ENCODE measurements at places on chromosomes 6 and 20.

DNA sequence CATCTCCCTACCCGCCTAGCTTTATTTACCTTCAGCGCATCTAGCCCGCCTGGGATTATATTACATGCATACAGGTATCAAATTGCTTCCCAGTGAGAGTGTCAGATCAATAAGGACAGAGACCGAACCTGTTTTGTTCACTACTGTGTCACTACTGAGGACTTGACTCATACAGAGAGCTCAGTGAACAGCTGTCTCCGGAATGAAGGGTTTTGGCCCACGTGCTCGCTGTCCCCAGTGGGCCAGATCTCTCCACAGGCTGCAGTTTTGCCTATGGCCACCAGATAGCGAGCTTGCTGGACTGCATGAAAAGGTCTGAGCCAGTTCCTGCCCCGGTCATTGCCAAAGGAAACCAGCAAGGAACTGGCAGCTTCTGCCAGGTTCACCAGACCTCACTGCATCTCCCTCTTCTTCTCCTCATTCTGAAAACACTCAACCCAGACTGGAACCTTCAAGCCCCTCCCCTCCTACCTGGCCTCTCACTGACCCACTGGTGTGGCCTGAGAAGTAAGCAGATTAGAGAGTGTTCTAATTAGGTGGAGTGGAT is 150.8 kb downstream of the ZMYND8 start:
- DNase-seq: no peak

DNA sequence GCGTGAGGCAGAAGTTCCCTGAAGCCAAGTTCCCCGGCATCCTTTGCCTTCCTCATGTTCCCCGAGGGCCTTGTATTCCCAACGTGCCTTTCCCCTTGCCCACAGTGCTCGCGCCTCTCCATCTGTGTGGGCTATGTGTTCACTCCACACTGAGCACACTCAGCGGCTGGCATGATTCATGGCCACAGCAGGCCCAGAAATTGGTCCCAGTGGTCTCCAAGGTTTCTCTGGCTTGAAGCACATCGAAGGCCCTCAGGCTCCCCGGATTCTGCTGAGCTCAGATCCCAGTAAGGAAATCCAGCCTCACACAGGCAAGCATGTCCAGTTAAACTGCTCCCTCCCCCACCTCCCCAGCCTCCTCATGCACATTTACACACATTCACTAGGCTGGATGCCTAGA is 123.6 kb downstream of the ISM1 start:
- no peak for DNase-seq

- no peak for DNase-seq
These were observed 140.2 kb upstream of the MMS22L start for GRCh38 chr6:97423190-97423589.

DNA sequence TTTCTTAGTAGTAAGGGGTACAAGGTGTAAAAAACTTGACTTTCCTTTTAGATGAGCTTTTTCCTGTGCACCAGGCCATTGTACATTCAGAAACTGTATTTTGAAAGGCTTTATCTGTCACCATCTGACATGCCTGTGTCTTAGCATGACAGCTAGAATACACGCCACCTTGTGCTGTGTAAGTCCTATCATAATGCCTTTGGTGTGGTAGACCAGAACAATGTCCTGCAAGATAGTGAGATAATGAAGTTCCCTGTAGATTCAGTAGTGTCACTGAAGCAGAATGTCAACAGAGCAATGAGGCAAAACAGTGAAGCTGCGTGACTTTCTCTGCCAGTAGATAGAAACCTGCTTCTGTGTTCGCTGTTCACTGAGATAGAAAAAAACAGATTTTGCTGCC is 105.8 kb downstream of the JAG1 start:
- no peak for DNase-seq

DNA sequence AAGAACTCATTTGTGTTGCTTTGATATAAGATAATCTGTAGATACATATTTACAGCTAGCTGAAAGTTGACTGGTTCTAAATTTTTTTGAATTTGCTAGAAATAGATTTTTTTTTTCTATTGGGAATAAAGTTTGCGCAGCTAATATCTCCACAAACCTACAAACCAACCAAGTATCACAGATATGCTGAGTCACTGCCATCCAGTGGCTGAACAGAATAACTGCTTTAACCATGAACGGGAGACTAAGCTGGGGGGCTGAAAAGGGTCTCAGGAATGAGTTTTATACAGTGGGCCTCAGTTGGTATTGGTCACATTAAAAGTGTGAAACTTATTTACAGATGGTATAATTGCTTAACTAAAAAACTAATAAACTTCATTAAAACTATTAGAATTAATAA is 326.7 kb upstream of the CNR1 start:
- no peak for DNase-seq

DNA sequence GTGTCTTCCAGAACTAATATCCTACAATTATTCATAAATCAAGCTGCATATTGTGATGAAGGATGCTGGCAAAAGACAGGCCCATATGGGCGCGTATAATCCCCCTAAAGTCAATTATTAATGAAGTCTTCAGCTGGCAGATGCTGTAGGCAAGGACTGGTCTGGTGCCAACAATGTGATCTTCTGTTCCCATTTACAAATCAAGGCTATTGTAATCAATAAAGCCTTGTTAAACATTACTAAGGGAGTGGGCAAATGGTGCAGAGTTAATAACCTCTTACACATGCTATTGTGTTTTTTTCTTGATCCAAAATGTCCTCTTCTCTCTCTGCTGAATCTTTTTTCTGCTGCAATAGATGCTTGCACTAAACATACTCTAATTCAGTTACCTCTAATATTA is 119.0 kb downstream of the ALDH8A1 start:
- DNase-seq: peak; percentile 45

DNA sequence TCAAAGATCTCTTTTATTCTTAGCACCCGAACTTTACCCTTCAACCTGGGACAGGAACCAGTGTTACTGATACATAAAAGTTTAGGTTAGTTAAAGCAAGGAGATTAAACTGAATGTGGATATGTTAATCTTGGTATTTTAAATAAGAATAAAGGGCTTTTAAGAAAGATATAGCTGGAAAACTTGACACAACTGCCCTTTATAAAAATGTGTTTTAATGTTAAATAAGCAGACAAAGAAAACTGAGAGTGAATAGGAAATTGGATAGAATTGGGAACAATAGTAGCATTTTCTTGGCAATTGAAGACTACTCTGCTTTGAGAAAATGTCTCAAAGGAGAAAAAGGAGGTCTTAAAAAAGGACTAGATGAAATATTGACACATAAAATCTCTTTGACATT is 45.9 kb upstream of the CRISP1 start:
- no peak for DNase-seq

DNA sequence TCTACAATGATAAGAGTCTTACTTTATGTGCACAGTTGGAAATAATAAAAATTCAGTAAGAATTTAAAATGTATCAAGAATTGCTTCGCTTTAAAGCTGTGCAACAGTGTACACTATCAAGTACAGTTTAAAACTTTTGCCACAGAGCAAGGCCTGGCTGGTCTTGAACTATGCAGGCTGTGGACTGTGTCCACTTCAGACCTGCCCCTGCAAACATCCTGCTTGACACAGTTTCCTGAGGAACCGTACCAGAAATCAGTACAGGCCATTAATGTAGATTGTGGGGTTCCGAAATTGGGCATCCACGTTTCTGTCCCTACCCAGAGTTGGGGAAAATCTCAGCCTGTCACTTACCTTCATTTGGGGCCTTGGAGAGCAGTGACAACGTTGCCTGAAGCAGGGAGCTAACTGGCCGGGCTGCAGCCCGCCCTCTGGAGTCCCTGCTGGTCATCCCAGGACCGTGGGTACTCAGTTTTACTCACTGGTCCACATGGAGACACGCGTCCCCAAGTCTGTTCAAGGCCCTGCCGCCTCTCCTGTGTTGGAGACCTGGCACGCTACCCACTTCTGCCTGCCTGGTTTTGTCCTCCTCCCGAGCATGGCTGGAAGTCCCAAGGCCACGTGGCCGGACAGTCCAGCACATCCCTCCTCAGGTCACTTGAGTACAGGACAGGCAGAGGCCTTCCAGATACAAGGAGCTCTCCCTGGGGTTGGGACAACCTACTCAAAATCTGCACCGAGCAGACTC is 8.4 kb downstream of the NINL start:
- DNase-seq: no peak

DNA sequence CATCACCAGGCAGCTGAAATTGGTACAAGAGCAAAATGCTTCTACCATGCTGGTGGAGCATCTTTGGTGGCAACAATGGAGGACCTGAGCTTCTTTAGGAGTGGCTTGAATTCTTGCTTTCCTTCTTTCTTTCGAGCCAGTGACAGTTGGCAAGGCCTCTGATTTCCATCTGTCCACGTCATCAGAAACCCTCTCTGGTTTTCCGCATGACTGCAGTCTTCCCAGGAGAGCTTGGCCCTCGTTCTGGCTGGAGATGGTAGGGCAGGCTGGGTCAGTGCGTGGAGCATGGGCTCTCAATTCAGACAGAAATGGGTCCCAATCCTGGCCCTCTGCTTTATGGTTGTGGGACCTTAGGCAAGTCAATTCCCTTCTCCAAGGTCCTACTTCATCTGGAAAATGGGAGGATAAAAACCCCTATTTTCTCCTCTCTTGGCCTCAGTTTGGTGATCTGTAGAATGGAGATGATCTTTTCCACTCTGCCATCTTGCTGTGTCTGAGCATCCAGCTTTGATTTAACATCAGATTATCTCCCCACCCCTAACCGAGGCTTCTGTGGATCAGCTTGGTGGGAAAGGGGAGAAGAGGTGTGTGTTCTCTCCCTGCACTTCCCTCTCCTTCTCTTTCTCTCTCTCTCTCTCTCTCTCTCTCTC is 3.6 kb upstream of the BPIFB1 start:
- no peak for DNase-seq

GRCh38 chr6:89269252-89269651 is 45.8 kb downstream of the GABRR2 start:
- DNase-seq: no peak

- DNase-seq: no peak
These were observed 21.9 kb downstream of the DYNLT1 start for GRCh38 chr6:158622545-158623190.

DNA sequence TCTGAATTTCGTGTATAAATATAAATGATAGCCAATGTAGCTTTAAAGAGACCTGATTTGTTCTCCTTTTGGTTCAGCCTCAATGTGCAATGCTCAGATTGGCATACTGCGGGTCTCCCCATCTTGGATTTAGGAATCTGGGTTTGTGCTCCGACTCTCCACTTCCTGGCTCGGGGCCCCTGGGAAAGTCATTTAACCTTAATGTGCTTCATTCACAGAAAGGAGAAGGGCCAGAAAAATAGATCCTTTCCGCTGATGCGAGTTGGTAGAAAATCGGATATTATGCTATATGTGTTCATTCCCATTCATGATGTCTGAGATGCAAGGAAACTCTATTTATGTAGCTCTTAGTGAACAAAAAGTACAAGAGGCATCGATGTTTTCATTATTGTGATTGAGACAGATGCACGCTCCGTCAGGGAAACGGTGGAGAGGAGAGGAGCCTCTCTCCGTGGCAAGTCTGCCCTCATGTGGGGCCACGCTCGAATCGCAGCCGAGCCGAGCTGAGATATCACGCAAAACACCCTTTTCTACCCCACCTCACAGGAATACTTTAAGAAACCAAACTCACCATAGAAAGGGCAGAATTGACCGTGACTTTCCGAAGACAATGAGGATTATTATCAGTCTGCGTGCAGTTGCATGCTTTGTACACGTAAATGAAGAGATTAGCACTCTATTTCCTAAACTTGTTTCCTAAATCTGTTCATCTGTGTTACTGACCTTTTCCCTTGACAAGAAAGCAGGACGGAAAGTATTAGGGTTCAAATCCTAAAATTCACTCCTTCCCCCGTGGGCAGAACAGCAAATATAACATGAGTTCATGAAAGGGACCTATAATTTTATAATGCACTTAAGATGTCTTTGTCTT is 136.6 kb downstream of the COL9A1 start:
- peak; percentile 9 for DNase-seq
